ENCODE measurements at places on chromosomes 13 and 19. TPM values are rescaled to one million over a fixed set of nuclear protein-coding genes. Genes with fewer than 3 reads are reported as not detected.

Gene C19orf81
- not detected for total RNA-seq

Gene ZNF211
- 11.6 TPM for total RNA-seq

- H3K36me3 ChIP-seq = no peaks in the 10 kb centered on the region
- H3K4me3 ChIP-seq = no peak overlapping the region
- no peaks in the 10 kb centered on the region for H3K27me3 ChIP-seq
Measured at GRCh38 chr13:109331898-109332297, 454.5 kb downstream of the IRS2 start.

DNA sequence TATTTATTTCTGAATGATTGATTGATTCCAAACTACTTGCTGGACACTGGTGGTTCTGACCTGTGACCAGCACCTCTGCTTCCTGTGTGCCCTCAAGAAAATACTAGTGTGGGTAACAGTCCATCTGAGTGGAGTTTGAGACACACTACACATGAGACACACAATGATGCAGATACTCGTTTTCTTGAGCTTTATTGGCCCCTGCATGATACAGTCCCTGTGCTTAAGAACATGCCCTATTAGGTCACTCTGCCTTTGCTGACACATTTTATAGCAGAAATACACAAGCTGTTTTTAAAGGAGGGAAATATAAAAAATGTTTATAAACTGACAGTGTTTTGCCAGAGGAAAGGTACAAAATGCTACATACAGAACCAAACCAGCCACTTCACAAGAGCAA lies 126.9 kb downstream of the STK24 start:
- H3K4me1 ChIP-seq = peaks cover 11% of the 10 kb centered on the region
- H3K27me3 ChIP-seq = no peaks in the 10 kb centered on the region
- no peak overlapping the region for H3K27ac ChIP-seq
- peaks cover 19% of the 10 kb centered on the region for H3K36me3 ChIP-seq

DNA sequence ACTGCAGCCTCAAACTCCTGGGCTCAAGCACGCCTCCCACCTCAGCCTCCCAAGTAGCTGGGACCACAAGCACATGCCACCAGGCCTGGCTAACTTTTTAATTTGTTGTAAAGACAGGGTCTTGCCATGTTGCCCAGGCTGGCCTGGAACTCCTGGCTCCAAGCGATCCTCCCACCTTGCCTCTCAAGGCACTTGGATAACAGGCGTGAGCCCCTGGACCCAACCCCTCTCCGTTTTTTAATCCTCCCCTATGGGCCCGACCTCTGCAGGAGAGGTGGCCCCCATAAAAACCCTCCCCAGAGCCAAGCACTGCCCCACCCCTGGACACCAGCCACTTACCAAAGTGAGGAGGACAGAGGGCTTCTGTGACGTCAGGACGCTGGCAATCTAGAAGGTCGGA lies 28.6 kb downstream of the PEPD start:
- H3K36me3 ChIP-seq = no peaks in the 10 kb centered on the region
- no peaks in the 10 kb centered on the region for H3K27me3 ChIP-seq
- no peak overlapping the region for H3K27ac ChIP-seq
- no peak for DNase-seq
- no peaks in the 10 kb centered on the region for H3K4me1 ChIP-seq

GRCh38 chr13:96636001-96636709 lies 358.1 kb downstream of the OXGR1 start:
- H3K4me3 ChIP-seq = no peak overlapping the region
- no peaks in the 10 kb centered on the region for H3K27me3 ChIP-seq
- no peak for DNase-seq
- H3K27ac ChIP-seq = no peak overlapping the region
- no peaks in the 10 kb centered on the region for H3K4me1 ChIP-seq

- no peaks in the 10 kb centered on the region for H3K4me1 ChIP-seq
- no peak for DNase-seq
- no peak overlapping the region for H3K27ac ChIP-seq
- no peak overlapping the region for H3K4me3 ChIP-seq
- H3K36me3 ChIP-seq = peaks cover 12% of the 10 kb centered on the region
Measured at GRCh38 chr19:36097036-36097435, 13.9 kb upstream of the OVOL3 start.

DNA sequence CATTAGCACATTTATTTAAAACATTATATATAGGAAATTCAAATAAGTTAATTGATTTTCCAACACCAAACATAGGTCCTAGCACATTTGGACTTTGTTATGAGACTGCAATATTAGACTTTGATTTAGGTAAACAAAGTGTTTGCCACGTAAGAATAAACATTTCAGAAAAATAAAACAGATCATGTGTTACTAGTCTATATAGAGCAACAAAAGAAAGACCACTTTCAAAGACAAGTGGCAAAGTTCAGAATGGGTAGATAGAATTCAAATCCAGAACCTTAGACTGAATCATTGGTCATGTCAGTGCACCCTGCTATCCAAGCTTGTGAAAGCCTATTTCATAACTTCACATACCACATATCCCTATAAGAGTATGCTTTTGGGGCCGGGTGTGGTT lies 66.7 kb upstream of the PRR20A start:
- H3K4me3 ChIP-seq = no peak overlapping the region
- no peak overlapping the region for H3K27ac ChIP-seq
- no peaks in the 10 kb centered on the region for H3K4me1 ChIP-seq
- DNase-seq = no peak

Gene FAAP24
- total RNA-seq = 1.3 TPM

DNA sequence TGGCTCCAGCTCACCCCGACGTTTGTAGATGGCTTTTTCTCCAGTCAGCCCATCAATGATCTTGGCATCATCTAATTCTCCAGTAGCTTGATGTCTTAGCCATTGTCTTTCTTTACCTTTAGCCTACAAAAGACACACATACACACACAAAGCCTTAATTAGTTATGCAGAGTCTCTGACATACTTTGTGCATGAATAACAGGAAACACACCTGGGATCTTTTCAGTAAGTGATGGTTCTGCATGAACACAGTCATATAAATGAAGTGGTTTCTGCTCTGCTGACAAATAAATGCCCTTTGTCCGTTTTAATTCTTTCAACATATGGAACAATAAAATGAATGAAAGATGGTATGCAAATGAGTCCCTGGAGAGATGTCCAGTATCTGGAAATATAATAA lies 133.3 kb downstream of the RGCC start:
- no peaks in the 10 kb centered on the region for H3K36me3 ChIP-seq
- no peaks in the 10 kb centered on the region for H3K27me3 ChIP-seq
- H3K27ac ChIP-seq = no peak overlapping the region
- H3K4me1 ChIP-seq = peaks cover 17% of the 10 kb centered on the region
- no peak overlapping the region for H3K4me3 ChIP-seq

DNA sequence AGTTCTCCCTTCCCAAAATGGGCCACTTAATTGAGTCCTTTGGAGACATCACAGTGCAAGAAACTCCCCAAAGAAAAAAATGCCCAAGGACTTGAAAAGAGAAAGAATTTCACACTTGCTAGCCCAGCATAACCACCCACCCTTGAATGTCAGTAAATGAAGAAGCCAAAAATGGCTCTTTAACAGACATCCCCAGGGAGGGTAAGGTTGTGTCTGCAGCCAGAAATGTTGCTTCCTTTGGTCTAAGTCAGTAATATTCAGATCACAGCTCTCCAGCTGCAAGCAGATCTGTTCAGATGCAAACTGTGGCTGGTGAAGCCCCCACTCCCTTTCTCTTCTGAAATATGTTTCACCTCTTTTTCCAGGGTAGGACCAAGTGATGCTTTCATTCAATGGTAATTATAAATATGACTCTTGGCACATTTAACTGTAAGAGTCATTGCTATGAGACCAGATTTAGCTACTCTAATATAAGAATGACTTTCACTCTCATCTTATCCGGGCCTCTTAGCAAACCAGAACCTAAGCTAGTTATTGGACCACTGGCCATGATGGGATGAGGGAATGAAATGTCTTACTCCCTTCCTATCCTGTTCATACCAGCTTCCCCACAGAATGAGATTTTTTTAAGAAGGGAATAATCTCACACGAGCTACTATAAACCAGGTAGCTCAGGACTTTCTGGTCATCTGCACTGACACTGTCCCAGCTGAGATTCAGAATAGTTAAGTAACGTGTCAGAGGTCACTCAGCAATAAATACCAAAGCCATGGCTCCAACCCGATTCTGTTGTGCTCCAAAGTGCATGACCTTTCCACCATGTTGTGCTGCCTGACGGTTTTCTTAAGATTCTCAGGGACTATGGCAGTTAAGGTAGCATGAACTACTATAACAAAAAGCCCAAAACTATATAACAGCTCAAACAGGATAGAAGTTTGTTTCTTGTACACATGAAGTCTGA lies 234.1 kb downstream of the FOXO1 start:
- no peak overlapping the region for H3K27ac ChIP-seq
- H3K36me3 ChIP-seq = no peaks in the 10 kb centered on the region
- H3K27me3 ChIP-seq = peaks cover 2% of the 10 kb centered on the region

- no peak overlapping the region for H3K27ac ChIP-seq
- no peaks in the 10 kb centered on the region for H3K36me3 ChIP-seq
- no peak overlapping the region for H3K4me3 ChIP-seq
Measured at GRCh38 chr19:51138549-51138979, 3.5 kb upstream of the SIGLEC7 start.

- peaks cover 21% of the 10 kb centered on the region for H3K4me1 ChIP-seq
- peaks cover 21% of the 10 kb centered on the region for H3K36me3 ChIP-seq
- peak; percentile 59 for DNase-seq
- peak overlapping the region; percentile 86 for H3K27ac ChIP-seq
Measured at GRCh38 chr19:38693380-38694223, 46.2 kb downstream of the ACTN4 start.

GRCh38 chr19:18504886-18505610 lies 16.8 kb downstream of the ELL start:
- no peaks in the 10 kb centered on the region for H3K36me3 ChIP-seq
- no peaks in the 10 kb centered on the region for H3K27me3 ChIP-seq
- no peak overlapping the region for H3K4me3 ChIP-seq
- DNase-seq = no peak
- H3K27ac ChIP-seq = no peak overlapping the region

Gene FBN3
- total RNA-seq = not detected

DNA sequence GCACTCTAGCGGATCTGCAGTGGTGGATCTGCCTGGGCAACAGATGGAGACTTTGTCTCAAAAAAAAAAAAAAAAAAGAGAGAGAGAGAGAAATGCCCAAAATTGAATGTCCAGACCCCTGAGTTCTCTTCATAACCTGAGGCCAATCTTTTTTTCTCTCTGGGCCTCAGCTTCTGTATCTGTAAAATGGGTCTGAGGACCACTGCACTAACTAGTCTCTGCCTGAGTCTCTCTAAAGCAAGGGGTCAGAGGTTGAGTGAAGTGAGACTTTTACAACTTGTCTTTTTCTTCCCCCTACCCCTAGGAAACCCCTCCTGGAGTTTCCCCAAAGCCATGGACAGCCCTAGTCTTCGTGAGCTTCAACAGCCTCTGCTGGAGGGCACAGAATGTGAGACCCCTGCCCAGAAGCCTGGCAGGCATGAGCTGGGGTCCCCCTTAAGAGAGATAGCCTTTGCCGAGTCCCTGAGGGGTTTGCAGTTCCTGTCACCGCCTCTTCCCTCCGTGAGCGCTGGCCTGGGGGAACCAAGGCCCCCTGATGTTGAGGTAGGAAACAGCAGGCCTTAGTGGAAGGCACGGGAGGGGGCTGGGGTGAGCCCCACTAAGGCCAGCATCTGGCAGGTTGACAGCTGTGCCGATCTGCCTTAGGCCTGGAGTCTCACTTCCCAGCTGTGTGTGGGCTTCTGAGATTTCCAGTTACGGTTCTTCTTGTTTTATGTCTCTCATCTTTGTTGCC lies 1.8 kb downstream of the TMEM91 start:
- no peaks in the 10 kb centered on the region for H3K27me3 ChIP-seq
- no peak overlapping the region for H3K4me3 ChIP-seq
- H3K4me1 ChIP-seq = peaks cover 13% of the 10 kb centered on the region
- no peaks in the 10 kb centered on the region for H3K36me3 ChIP-seq
- no peak overlapping the region for H3K27ac ChIP-seq

DNA sequence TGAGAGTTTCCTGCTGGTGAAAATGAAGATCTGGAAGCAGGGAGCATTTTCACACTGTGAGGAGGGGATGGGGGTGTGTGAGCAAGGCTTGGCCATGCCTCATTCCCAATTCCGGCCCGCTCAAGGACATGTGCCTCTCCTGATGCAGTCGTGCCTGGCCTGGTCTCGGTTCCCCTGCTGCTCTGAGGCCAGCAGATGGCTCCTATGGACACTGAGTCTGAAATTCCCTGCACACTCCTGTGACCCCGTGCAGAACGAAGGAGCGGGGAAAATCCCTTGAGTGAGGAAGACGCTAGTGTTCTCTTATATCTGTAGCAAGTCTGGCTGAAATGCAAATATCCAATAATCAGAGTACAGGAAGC lies 363 bp upstream of the ZNF763 start:
- DNase-seq = no peak

Gene CAPN12
- 0.50 TPM for total RNA-seq

Gene CFAP97D2
- total RNA-seq = not detected

GRCh38 chr13:111265006-111265700 lies 55.3 kb upstream of the TEX29 start:
- H3K4me1 ChIP-seq = no peaks in the 10 kb centered on the region
- no peak overlapping the region for H3K27ac ChIP-seq
- no peaks in the 10 kb centered on the region for H3K27me3 ChIP-seq
- H3K36me3 ChIP-seq = peaks cover 3% of the 10 kb centered on the region
- DNase-seq = no peak
- H3K4me3 ChIP-seq = no peak overlapping the region

GRCh38 chr13:76271728-76272232 lies 614.4 kb downstream of the KCTD12 start:
- H3K4me3 ChIP-seq = no peak overlapping the region
- no peaks in the 10 kb centered on the region for H3K4me1 ChIP-seq
- no peaks in the 10 kb centered on the region for H3K27me3 ChIP-seq
- no peaks in the 10 kb centered on the region for H3K36me3 ChIP-seq
- no peak overlapping the region for H3K27ac ChIP-seq

- peak; percentile 62 for DNase-seq
- H3K36me3 ChIP-seq = no peaks in the 10 kb centered on the region
- no peaks in the 10 kb centered on the region for H3K4me1 ChIP-seq
- no peak overlapping the region for H3K27ac ChIP-seq
Measured at GRCh38 chr13:109790942-109791605, 4.7 kb upstream of the IRS2 start.

GRCh38 chr13:92260363-92260762 lies 861.9 kb downstream of the GPC5 start:
- no peaks in the 10 kb centered on the region for H3K4me1 ChIP-seq
- no peaks in the 10 kb centered on the region for H3K36me3 ChIP-seq
- H3K27ac ChIP-seq = no peak overlapping the region
- no peak overlapping the region for H3K4me3 ChIP-seq

GRCh38 chr19:976476-976875 lies 7.7 kb upstream of the WDR18 start:
- no peaks in the 10 kb centered on the region for H3K27me3 ChIP-seq
- no peak overlapping the region for H3K4me3 ChIP-seq
- no peaks in the 10 kb centered on the region for H3K36me3 ChIP-seq
- H3K27ac ChIP-seq = no peak overlapping the region
- DNase-seq = no peak

DNA sequence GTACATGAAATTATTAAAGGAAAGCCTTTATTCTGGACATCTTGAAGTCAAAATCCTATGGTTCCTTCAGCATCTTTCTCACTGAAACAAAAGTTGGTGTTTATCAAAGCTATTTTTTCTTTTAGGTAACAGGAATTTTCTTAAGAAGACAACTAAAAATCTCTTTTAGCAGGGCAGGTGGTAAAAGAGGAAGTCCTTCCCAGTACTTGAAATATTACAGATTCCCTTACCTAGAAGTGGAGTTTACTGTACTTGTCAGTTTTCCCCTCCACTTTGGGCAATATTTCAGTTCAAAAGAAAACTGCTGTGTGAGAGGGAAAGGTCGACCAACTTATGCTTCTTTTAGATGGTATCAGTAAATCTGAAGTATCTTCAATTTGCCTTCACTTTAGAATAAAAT lies 64.3 kb upstream of the TDRD3 start:
- H3K4me3 ChIP-seq = no peak overlapping the region
- no peaks in the 10 kb centered on the region for H3K4me1 ChIP-seq
- no peak for DNase-seq
- H3K27me3 ChIP-seq = no peaks in the 10 kb centered on the region
- no peaks in the 10 kb centered on the region for H3K36me3 ChIP-seq
